ENCODE measurements at places on chromosomes 7 and 10. TPM values are rescaled to one million over a fixed set of nuclear protein-coding genes. Genes with fewer than 3 reads are reported as not detected.

Gene HOXA10
- 12.6 TPM for total RNA-seq

Gene KNDC1
- total RNA-seq, result 3.2 TPM

Gene DNAH11
- under 0.01 TPM for total RNA-seq

Gene GPR85
- 8.6 TPM for total RNA-seq

Gene CALY
- 0.25 TPM for total RNA-seq

Gene CDNF
- 1.3 TPM for total RNA-seq

Gene PILRA
- total RNA-seq, result 0.12 TPM

Gene CFAP69
- 4.4 TPM for total RNA-seq

Gene RELN
- total RNA-seq, result 14.9 TPM

Gene PIK3AP1
- total RNA-seq, result 0.12 TPM

Gene ANKRD2
- 0.66 TPM for total RNA-seq

Gene NACAD
- 2.4 TPM for total RNA-seq
